ENCODE measurements at places on chromosomes 3 and 15.

DNA sequence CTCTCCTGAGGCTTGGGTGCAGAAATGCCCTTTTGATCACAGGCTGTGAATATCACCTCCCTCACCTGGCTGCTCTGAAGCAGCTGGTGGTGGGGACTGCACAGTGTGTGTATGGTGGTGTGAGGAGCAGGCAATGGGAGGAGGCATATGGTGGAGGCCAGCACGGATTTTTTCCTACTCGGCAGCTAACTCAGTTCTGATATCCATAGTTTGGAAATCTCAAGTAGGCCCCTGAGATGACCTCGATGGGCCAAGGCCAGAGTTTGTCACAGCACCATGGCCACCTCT, 21.3 kb upstream of the CXCR6 start:
- no peak for DNase-seq

GRCh38 chr3:25166016-25166415, 262.0 kb upstream of the RARB start:
- DNase-seq = no peak

GRCh38 chr3:10374311-10374710, 53.4 kb upstream of the SEC13 start:
- DNase-seq = no peak

- no peak for DNase-seq
Measured at GRCh38 chr15:70095408-70096214, 2.1 kb downstream of the TLE3 start.

GRCh38 chr15:95494971-95495541, 835.4 kb upstream of the NR2F2 start:
- no peak for DNase-seq

- no peak for DNase-seq
Measured at GRCh38 chr15:91759560-91759959, 93.9 kb upstream of the SLCO3A1 start.

DNA sequence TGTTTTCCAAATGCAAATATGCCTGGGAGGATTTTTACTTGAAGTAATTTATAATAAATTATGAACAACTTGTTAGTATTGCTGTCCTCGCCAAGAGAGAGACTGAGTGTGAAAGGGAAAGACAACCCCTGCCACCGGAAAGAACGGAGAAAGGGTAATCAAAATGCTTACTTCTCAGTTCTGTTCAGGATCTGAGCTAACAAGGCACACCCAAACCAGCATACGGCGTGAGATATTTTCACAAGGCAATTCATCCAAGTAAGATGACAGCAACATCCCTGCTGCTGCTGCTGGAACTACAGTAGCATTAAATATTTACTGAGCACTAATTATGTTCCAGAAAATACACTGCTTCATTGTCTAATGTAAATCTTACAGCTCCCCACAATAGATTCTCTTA, 96.1 kb downstream of the KBTBD8 start:
- no peak for DNase-seq

- no peak for DNase-seq
Measured at GRCh38 chr3:174168538-174169254, 690.4 kb upstream of the NAALADL2 start.

DNA sequence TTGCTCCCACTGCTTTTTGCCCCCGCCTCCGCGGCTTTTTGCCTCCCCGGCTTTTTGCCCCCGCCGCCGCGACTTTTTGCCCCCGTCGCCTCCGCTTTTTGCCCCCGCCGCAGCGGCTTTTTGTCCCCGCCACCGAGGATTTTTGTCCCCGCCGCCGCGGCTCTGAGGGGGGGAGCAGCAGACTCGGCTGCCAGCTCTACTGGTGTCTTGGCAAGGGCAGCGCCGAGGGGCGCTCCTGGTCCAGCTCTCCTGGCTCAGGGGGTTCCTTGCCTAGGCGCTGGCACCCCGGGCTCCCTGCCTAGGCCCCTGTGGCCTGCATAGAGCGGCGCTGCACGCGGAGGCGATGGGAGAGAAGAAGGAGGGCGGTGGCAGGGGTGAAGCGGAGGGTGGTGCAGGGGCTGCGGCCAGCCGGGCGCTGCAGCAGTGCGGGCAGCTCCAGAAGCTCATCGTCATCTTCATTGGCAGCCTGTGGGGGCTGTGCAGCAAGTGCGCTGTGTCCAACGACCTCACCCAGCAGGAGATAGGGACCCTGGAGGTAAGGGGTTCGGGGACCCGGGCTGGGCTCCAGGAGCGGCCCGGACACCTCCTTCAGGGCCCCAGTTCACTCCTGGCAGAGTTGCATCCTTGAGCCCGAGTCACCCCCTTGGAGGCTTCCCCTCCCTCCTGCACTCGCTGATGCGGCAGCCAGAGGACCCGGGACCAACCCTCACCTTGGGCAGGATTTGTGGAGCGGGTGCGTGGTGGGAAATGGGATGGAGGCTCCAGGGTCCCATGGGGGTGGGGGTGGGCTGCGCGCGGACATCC, 642.4 kb downstream of the GOLGA6L6 start:
- no peak for DNase-seq

DNA sequence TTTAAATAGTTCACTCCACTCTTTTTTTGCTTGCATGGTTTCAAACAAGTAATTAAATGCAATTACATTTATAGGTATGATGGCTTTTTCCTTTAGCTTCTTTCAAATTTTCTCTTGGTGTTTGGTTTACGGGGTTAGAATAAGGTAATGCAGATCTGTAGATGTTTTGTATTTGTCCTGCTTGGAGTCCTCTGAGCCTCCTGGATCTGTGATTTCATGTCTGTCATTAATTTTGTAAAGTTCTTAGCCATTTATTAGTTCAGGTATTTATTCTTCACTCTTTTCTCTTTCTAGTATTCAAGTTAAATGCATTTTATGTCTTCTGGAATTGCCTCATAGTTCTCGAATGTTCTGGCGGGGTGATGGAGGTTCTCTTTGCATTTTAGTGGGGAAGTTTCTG, 1.4 kb upstream of the MRPS25 start:
- no peak for DNase-seq

- DNase-seq = peak; percentile 50
Measured at GRCh38 chr3:107404727-107405469, 27.7 kb downstream of the CCDC54 start.

DNA sequence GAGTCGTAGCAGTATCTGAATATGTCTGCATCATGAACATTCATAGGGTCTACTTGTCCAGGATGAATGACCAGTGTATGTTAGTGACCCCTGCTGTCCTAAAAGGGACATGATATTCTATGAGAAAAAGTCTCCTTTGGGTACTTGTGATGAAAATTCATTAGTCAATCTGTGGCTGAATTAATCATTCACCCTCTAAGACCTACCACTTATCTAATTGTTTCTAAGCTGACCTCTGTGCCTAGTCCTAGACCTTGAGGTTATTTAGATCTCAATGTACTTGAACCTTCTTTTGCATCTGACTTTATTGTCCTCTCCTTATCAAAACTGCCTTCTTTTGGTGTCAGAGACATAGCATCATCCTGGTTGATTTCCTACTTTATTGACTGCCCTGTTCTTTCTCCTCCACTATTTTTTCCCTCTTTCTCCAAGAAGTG, 799.3 kb downstream of the DIPK2A start:
- no peak for DNase-seq

GRCh38 chr3:41299036-41299435, 99.7 kb downstream of the CTNNB1 start:
- no peak for DNase-seq

GRCh38 chr3:13113346-13114330, 40.4 kb upstream of the IQSEC1 start:
- DNase-seq = no peak

- DNase-seq = no peak
Measured at GRCh38 chr15:69548395-69549180, 96.0 kb downstream of the RPLP1 start.

- DNase-seq = no peak
Measured at GRCh38 chr15:63902671-63903035, 68.9 kb upstream of the HERC1 start.

DNA sequence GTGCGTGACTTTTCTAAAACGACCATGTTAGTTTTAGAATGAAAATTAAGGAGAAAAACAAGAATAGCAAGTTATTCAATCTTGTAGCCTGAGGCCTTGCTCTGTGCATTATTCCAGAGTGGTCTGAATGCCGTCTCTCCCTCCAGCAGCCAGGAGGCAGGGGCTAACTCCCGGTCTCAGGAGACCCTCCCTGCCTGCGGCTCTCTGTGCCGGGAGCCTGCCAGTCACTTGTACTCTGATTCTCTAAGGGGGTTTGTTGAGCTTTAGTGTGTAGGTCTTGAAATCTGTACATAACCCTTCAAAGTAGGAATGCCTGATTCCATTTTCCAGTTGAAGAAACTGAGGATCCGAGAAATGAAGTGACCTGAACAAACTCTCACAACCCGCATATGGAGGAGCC, 97.3 kb downstream of the ARNT2 start:
- DNase-seq = no peak

DNA sequence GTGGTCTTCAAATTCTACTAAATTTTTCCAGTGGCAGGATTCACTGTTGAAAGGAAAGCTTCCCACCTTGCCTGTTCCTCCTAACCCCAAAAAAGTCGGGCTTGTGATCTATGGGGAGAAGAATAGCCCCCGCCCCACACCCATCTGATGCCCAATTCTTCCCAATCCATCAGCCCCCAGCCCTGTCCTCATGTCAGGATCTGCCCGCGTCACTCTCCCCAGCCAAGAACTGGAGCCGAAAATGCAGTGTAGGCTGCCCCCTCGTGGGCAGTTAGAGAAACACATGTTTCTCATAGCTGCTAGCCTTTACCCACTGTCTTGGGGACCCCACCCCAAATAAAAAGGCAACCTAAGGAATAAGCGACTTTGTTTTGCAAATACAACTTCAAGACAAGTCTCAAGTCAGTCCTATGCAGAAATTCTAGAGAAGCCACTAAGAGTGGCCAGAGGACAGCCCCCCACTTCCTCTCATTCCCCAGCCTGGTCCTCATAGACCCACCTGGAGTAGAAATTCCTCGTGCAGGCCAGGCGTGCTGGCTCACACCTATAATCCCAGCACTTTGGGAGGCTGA, 13.0 kb upstream of the CSK start:
- no peak for DNase-seq

DNA sequence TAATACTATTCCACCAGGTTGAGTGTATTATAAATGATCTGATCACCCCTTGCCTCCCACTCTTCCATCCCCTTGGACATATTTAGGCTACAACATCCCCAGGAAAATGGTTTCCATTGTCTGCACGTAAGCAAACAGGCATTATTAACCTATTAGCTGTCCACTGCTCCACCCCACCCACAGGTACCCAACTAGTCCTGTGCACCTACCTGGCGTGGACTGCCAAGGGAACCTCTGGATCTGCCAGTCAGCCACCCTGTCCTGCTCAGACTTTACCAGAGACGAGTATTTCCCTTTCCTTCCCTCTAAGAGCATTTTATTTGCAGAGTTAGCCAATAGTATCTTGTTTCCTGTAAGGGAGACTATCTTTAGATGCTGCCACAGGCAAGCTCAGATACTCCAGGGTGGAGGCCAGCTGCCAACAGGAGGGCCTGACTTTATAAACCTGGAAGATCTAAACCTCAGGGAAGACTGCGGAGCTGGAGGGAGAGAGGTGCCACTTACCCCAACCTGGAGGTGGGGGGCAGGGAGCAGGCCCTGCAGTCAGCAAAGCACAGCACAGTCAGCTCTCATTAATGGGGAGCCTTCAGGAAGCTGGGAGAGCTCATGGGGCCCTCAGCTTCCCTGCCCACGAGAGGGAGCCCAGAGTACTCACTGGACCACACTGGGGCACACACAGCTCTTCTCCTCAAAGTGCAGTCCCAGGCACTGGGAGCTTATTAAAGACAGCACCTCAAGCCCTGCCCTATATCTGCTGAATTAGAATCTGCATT, at the start of gene CX3CR1:
Gene CX3CR1, minus strand, starts transcription at position 292 of the 773 bp plus-strand sequence. CDS start 13,527 bp downstream, outside the sequence.
- DNase-seq = no peak

DNA sequence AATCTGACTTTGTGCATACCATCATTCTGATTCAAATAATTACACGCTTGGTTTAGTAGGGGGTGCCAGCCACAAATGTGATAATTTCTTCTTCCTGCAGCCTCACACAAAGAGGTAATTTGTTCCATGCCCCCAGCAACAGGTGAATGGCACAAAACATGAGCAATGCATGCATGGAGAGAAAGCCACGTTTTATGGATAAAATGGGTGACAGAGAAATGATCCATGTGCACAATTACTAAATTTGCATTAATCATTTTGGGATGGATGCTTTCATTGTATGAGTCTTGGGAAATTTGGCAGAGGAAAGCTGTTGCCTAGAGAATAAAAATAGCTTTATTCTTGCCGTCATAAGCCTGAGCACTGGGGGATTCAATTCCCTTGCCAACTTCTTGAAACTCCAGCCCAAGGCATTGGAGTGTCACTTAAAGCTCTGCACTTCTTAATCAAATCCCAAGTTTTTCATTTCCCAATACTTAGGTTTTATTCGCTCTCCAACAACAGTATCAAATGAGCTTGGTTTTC, 411.6 kb downstream of the GBE1 start:
- DNase-seq = no peak

- DNase-seq = no peak
Measured at GRCh38 chr3:98556164-98557130, 24.7 kb downstream of the GPR15 start.

- no peak for DNase-seq
Measured at GRCh38 chr3:111311709-111312235, 230.2 kb upstream of the CD96 start.

GRCh38 chr3:114439284-114439683, 145.5 kb downstream of the TIGIT start:
- no peak for DNase-seq

- no peak for DNase-seq
Measured at GRCh38 chr3:141405591-141405990, 37.3 kb downstream of the ZBTB38 start.

DNA sequence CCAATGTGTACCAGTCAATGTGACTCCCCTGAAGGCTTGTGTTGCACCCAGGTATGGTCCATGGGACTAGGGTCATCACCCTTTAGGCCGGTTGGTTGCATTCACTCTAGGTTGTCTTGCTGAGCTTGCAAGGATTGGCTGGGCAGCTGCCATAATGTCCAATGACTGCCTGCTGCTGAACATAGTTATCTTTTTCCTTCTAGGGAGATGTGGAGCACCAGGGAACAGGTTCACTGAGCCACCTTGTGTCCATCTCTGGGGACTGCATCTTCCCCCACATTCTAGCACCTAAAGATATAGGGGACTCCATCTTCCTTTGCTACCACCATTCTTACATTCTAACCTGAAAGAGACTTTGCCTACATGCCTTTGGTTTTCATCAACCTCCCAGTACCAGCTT, 580.4 kb upstream of the TBL1XR1 start:
- DNase-seq = no peak

GRCh38 chr3:177426106-177426877, 229.0 kb upstream of the TBL1XR1 start:
- DNase-seq = no peak

Data from skeletal muscle cell (primary cell).